Neural crest cell (in vitro differentiated cells): ENCODE measurements at places on chromosomes 11 and 22.

GRCh38 chr11:123268156-123268555 lies 73.1 kb upstream of the CLMP start:
- DNase-seq: no peak
- no peaks in the 10 kb centered on the region for H3K27me3 ChIP-seq
- H3K27ac ChIP-seq: peak overlapping the region; percentile 73
- no peaks in the 10 kb centered on the region for H3K36me3 ChIP-seq
- H3K4me3 ChIP-seq: no peak overlapping the region

- peak overlapping the region; percentile 79 for H3K27ac ChIP-seq
- peak; percentile 24 for DNase-seq
- H3K4me3 ChIP-seq: peak overlapping the region; percentile 39
- peaks cover 47% of the 10 kb centered on the region for H3K4me1 ChIP-seq
- no peaks in the 10 kb centered on the region for H3K27me3 ChIP-seq
- H3K36me3 ChIP-seq: peaks cover 3% of the 10 kb centered on the region
Measured at GRCh38 chr11:11848891-11849746, 7.3 kb downstream of the USP47 start.

- no peaks in the 10 kb centered on the region for H3K36me3 ChIP-seq
- DNase-seq: peak; percentile 60
- peaks cover 36% of the 10 kb centered on the region for H3K4me1 ChIP-seq
- H3K27me3 ChIP-seq: peaks cover 42% of the 10 kb centered on the region
Measured at GRCh38 chr22:20437613-20438426, at the start of gene SCARF2. TSS of gene SCARF2 (minus strand) at chr22:20437825. CDS start at chr22:20437754, 71 bp downstream.

DNA sequence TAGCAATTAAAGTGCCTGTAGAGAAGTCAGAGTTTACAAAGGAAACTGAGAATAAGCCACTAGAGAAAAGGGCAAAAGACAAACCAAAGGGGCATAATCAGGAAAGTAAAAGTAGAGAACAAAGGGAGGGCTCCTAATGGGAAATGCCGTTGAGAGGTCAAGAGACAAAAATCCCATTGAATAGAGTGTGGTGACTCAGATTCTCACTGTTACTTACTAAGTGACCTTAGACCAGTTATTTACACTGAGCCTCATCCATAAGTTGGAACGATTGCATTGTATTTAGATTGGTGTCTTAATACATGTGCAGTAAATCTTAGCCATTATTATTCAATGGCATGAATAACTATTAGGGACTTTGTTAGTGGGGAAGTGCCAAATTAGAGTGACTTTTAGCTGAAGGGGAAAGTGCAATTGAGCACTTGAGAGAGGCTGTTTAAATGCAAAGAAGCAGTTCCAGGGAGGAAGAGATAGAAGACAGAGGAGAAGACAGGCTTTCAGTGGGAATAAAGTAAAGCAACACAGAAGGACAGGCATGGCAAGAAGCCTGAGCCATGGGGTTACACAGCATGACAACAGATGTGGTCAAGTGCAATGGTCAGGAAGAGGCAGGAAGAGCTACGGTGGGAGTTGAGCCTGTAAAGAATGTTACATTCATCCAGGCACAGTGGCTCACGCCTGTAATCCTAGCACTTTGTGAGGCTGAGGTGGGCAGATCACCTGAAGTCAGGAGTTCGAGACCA lies 82.6 kb downstream of the UBASH3B start:
- peaks cover 8% of the 10 kb centered on the region for H3K4me1 ChIP-seq
- no peak overlapping the region for H3K27ac ChIP-seq
- no peak overlapping the region for H3K4me3 ChIP-seq
- no peak for DNase-seq
- H3K27me3 ChIP-seq: no peaks in the 10 kb centered on the region
